ENCODE measurements at places on chromosomes 11 and 22.

- peak; percentile 44 for DNase-seq
Observed at GRCh38 chr11:23021287-23021863, 161.1 kb upstream of the CCDC179 start.

- no peak for DNase-seq
Observed at GRCh38 chr11:61442616-61443015, 12.7 kb downstream of the SDHAF2 start.

DNA sequence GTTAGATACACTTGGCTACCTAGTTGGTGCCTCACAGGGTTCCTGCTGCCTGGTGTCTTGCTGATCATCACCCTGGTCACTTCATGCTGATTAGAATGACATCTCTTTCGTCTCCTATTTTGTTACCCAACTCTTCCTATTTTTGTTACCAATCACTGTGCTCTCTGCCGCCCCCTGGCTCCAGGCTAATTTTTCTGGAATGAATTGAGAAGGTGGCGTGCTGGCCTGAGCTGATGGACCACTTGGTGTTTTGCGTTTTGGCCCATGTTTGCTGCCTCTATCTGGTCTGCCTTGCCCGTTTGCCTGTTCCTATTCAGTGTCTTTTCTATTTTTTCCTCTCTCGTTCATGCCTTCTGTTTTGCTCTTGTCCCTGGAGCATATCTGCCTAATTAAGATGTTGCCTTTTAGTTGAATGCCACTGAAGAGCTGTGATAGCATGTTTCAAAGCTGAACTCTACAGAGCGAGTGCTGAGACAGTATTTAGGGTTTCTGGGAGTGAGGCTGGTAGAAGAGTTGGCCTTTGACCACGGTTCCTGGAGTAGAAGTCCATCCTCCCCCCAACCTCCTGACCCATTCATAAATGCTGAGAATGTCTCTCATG, 5.9 kb upstream of the ATF4 start:
- peak; percentile 40 for DNase-seq

- no peak for DNase-seq
Observed at GRCh38 chr22:41619979-41620588, 759 bp downstream of the DESI1 start.

DNA sequence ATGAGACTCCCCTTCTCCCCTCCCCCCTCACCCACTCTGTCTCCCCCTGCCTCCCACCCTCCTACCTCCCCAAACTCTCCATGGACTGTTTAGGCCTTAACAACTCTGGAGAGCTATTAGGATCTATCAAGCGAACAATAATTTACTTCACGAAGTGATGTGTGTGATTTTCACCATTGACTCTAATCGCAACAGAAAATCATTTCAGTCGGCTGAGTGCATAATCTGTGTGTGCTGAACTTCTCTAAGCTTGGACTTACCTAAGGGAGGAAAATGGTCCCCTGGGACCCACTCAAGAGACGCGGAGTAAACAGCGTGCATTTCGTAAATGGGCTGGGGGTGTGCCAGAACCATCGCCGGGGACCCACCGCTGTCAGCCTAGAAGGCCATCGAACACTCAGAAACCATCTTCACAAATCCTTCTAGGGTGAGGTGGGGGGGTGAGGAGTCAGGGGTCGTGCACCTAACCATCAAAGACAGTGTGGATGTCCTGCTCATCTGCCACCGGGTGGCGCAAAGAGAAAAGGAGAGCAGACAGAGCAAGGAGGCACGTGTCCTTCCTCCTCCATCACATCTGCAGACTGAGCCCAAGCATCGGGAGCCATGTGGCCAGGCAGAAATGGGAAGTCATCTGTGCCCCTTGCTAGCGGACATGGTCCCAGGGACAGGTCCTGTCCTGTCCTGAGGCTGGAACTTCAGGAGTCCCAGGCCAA, 62.1 kb upstream of the NUP50 start:
- DNase-seq = peak; percentile 53

GRCh38 chr22:35835998-35836691, 118.5 kb downstream of the APOL5 start:
- peak; percentile 96 for DNase-seq

DNA sequence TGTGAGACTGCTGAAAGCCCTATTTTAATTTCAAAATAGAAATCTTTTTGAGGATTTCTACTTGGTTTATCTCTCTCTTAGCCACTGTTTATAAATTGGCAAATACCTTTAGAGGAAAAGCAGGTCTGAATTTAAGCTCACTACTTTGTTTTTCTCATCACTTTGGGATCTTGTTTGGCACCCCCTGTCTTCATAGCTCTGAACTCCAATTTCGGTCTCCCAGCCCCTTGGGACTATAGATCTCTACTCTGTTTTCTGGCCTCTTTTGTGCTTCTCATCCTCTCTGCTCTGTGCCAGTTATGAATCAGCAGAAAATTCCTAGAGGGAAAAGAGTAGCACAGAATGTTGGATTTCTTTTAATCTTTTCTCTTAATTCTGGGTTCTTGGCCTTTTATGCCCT, 118.3 kb downstream of the CYP2R1 start:
- DNase-seq = peak; percentile 2

DNA sequence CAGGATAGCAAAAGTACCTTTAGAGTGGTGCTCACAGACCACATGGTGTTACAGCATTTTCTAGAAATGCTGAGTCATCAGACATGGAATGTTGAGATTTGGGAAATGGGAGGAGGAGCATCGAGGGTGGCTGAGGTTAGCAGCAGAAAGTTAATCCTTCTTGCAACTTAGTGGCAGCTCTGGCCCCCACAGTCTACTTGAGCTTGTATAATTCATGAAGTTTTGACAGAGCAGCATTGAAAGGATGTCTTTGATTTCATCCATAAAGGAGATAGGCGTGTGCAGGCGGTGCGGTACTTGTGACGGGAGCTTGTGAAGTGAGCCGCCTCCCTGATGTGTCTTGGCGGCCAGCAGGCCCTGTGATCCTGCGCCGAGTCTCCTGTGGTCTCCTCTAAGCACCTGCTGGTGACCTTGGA, 330.5 kb downstream of the TBC1D22A start:
- DNase-seq = peak; percentile 89

DNA sequence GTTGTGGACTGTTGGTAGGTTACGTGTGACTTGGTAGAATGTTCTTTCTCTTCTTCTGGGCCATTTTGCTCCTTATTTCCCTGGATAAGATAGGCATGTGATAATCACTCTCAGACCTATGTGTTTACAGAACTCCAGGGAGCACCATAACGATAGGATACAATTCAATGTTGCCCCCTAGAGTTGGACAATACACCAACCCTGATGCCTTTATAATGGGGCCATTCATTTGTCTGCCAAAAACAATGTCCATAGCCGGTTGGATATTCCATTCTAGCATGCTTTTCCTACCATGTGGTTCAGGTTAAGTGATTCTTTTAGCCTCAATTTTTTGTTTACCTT, 60.5 kb downstream of the APIP start:
- DNase-seq = no peak

DNA sequence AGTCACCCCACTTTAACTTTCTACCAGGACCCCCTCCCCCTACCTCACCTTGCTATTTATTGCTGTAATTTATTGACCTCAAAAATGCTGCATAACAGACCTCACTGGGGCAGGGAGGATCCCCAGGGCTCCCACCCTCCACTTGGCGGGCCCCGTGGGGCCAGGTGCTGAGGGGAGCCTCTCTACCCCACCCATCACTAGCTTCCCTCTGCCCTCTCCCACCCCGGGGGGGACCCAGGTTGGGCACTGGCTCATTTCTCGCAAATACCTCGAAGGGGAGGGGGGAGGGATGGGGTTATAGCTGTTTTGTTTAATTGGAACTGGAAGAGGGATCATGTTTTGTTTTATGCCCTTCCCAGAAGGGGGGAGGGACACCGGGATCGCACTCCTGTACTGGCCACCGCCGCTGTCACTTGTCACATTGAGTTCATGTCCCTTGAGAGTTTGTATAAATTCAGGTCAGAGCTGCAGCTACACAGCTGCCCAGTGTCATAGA, 16.3 kb upstream of the TMEM191C start:
- DNase-seq = no peak

- DNase-seq = peak; percentile 50
Observed at GRCh38 chr11:132278801-132279574, 908.6 kb downstream of the NTM start.

GRCh38 chr11:130779267-130779666, 137.0 kb downstream of the SNX19 start:
- DNase-seq = no peak

- DNase-seq = no peak
Observed at GRCh38 chr11:128375961-128376360, 211.4 kb downstream of the ETS1 start.

DNA sequence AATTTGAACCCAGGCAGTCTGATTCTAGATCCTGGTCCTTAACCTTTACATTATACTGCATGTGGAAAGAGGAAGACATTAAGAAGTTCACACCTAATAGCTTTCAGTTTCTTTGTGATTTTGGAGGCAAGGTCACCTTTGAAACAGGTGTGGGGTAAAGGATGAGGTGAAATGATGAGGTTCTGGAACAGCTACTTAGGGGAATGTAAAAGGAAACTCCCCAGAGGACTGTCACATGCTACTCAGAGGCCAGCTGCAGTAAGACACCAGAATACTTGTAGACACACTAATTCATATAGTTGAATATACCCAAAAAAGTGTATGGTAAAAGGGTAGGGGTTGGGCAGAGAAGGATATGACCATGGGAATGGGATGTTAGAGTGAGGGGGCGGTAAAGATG, 5.4 kb downstream of the APIP start:
- DNase-seq = no peak

- no peak for DNase-seq
Observed at GRCh38 chr11:86261328-86261727, 16.8 kb downstream of the EED start.

DNA sequence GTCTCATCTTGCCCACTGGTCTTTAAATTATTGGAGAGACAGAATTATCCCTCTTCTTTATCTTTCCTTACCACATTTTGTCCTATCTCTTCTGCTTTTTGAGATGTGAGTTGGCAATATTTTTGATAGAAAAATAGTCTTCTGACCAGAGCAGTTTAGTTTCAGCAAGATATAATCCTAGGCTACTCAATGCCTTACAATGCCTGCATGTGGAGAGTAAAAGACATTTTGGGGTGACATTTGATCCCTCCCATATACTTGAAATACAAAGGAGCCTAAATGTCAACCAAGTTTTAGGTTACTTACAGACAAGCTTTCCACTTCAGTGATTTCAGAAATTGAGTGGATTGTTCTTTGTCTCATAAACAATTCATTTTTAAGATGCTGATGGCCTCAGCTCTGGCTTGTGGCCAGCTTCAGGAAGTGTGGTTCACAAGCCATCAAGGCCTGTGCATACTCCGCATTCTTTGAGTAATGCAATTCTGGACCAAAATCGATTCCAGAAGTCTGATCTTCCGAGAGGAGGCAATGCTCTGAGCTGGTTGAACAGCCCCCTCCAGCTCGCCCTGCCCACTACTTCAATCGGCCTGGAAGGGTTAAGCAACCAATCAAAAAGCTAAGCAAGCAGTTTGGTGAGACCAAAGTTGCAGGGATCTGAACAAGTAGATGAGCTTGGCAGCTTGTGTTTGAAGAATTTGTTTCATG, 274.4 kb downstream of the BLID start:
- DNase-seq = peak; percentile 99

- no peak for DNase-seq
Observed at GRCh38 chr11:69707176-69707575, 3.4 kb upstream of the FGF19 start.

GRCh38 chr11:94844031-94844430, 75.9 kb downstream of the AMOTL1 start:
- DNase-seq = no peak

GRCh38 chr11:127711748-127712147, 711.2 kb upstream of the KIRREL3 start:
- no peak for DNase-seq

DNA sequence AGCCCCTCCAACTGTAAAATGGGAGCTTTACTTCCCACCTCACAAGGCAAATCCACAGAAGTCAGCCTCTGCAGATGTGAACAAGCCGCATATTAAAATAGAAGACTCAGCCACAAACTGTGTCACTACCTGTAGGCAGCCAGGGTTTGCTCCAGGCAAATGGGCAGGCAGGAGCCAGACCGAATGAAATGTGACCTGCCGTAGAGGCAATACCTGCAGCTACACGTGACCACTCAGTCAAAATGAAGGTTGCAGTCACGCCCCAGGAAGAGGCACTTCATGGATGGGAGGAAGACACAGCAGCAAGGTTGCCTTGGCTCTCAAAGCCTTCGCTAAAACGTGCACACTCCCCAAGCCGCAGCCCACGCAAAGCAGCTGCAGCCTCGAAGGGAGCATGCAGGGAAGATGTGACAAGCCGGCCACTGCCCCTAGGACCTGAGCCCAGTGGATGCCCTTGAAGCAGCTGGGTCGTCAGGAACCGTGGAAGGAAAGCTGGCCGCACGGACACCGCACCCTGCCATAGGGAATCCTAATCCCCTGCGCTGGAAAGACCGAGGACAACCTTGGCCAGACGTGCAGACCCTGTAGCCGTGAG, 53.1 kb downstream of the SHANK2 start:
- DNase-seq = no peak

DNA sequence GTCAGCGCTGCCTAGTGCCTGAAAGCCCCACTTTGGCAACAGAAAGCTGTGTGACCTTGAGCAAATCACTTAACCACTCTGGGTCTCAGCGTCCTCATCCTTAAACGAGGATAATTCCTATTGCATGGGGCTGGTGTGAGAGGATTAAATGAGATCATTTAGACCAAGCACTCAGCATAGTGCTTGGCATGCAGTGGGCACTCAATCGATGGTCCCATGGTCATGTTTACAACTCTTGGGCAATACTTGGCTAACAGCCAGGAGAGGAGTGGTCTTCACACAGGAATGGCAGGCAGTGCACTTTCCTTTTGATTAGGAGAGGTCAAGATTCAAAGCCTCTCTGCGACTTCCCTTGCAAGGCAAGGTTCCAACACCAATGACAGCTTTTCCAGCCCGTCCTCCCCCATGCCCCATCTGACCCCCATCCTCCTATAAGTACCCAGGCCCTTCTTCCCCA, 14.1 kb downstream of the TNKS1BP1 start:
- peak; percentile 27 for DNase-seq

DNA sequence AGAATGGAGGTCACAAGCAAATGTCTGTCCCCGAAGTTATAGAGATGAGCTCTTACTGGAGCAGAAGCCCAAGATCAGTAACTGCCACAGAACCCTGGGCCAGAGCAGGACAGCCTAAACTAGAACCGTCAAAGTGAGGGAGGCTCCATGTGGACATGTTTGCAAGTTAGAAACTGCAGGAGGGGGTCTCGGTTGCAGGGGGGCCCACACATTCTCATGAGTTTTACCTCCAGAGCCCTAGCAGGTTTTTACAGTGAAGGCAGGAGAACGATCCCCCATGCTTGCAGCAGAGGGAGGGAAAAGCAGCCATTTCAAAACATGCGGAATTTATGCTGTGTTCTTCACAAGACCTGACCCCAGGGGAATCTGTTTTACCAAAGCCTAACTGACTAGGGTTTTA, 133.5 kb upstream of the B3GAT1 start:
- no peak for DNase-seq

- no peak for DNase-seq
Observed at GRCh38 chr11:45851228-45851627, 4.0 kb downstream of the CRY2 start.

GRCh38 chr22:31977141-31977841, 33.0 kb downstream of the YWHAH start:
- DNase-seq = peak; percentile 58

- DNase-seq = no peak
Observed at GRCh38 chr11:9313648-9314290, 624 bp downstream of the TMEM41B start.
